AG04450 (cell line): ENCODE measurements at places on chromosomes 6 and 20.

GRCh38 chr6:5942591-5942990 lies 64.1 kb downstream of the NRN1 start:
- no peak for DNase-seq

DNA sequence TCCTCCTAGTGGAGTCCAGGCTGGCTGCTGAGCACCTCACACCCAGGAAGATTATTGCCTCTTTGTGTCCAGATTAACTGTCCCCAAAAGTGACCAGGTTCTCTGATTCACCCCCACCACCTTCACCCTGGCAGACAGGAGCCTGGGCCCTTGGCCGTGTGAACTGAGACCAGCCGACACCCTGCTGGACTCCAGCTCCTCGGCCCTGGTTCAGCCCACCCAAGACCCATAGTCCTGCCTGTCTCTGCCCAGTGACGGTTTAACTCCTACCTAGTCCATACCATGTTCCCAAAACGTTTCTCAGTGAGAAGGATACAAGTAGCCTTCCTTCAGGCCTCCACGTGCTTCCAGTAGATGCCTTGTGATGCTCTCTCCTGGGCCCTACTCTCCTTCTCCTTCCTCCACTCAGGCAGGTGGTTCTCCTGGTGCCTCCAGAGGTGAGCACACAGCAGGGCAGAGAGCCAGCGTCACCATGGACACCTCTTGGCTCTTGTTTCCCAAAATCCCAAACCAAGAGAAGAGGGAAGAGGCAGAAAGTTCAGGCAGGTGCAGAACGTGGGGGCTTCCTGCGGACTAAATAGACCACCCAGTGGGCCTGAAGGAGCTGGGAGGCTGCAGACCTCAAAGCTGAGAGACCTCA lies 134.4 kb upstream of the CST7 start:
- no peak for DNase-seq

DNA sequence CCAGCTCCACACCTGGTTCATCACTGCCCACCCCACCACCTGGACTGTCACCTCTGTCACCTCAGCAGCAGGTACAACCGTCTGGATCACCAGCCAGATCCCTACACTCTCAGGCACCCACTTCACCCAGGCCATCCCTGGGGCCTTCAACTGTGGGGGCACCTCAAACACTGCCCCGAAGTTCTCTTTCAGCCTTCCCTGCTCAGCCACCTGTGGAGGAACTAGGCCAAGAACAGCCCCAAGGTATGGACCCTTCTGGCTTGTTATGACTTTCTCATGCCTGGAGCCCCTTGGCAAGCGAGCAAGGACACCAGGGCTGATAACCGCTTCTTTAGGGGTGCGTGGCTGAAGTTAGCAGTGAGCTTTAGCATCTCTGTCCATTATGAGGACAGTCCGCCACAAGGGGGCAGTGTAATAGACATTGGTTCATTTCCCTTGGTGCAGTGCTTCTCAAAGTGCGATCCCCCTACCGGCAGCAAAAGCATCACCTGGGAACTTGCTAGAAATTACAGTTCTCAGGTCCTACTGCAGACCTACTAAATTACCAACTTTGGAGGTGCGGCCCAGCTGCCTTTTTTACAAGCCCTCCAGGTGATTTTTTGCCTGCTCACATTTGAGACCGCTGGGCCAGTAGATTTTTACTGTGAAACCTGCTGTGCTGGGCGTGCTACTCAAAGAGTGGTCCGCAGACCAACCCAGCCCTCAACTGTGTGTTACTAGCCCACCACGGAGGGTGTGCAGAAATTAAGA lies 32.5 kb downstream of the PNPLA1 start:
- peak; percentile 72 for DNase-seq

DNA sequence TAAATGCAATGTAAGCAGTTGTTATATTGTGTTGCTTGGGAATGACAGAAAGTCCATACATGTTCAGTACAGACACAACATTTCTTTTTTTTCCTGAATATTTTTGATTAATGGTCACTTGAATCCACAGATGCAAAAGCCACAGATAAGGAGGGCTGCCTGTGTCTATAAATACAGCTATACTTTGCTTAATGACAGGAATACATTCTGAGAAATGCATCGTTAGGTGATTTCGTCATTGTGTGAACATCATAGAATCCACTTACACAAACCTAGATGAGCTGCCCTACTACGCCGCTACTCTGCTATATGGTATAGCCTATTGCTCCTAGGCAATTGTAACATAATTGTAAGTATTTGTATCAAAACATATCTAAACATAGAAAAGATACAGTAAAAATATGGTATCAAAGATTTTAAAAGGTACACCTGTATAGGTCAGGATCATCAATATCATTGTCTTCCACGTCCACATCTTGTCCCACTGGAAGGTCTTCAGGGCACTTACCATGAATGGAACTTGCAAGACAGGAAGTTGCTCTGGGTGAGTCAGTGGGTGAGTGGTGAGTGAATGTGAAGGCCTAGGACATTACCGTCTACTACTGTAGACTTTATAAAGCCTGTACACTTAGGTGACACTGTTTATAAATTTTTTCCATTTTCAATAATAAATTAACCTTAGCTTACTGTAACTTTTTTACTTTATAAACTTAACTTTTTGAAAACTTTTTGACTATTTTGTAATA lies 27.9 kb upstream of the POPDC3 start:
- no peak for DNase-seq

DNA sequence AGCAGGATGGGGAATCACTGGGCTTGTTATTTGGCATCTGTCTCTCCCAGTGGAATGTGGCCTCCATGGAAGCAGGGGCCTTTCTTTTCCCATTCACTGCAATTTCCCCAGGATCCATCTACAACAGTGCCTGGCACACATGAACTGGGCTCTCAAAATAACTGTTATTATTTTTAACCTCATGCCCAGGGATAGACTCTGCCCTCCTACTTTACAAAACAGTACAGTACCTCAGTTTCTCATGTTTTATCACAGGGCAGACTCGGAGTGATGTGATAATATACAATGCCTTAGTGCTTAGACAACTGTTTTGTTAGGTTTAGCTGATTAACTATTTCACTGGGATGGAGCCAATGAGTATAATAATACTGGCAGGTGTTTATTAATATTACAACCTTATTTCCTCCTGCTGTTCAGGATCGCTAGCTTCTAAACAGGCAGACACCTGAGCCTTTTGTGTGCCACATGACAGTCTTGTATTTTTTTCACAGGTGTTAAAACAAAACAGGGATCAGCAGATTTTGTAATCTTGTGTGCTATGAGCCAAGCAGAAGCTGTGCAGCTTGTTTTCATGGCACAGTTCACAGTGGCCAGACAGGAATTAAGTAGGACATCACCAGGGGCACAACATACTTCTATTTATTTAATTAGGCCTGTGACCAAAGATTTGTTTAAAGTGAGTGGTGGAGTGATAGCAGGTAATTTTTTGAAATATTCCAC lies 157.7 kb upstream of the EYA4 start:
- DNase-seq, result no peak

- DNase-seq, result no peak
Observed at GRCh38 chr6:300494-301198, 8.4 kb downstream of the DUSP22 start.
